ENCODE measurements at places on chromosomes 11 and 22.

- no peak for DNase-seq
Observed at GRCh38 chr11:113577356-113578032, 102.3 kb upstream of the DRD2 start.

DNA sequence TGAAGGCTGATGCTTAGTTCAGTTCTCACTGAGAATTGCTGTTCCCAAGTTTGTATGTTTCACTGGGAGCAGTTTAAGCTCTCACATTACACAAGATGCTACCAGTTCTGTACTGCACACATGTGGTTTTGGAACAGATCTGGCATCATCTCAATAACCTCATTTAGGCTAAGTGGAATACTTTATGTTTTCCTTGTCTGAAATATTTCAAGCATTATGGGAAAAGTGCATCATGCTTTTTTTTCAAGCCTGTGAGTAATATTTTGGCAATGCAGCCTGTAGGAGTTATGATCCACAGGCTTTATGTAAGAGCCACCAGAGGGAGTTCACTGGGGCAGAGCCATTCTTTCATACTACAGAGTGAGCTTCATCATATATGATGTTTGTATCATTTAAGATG is 141.5 kb downstream of the OR4C45 start:
- no peak for DNase-seq

DNA sequence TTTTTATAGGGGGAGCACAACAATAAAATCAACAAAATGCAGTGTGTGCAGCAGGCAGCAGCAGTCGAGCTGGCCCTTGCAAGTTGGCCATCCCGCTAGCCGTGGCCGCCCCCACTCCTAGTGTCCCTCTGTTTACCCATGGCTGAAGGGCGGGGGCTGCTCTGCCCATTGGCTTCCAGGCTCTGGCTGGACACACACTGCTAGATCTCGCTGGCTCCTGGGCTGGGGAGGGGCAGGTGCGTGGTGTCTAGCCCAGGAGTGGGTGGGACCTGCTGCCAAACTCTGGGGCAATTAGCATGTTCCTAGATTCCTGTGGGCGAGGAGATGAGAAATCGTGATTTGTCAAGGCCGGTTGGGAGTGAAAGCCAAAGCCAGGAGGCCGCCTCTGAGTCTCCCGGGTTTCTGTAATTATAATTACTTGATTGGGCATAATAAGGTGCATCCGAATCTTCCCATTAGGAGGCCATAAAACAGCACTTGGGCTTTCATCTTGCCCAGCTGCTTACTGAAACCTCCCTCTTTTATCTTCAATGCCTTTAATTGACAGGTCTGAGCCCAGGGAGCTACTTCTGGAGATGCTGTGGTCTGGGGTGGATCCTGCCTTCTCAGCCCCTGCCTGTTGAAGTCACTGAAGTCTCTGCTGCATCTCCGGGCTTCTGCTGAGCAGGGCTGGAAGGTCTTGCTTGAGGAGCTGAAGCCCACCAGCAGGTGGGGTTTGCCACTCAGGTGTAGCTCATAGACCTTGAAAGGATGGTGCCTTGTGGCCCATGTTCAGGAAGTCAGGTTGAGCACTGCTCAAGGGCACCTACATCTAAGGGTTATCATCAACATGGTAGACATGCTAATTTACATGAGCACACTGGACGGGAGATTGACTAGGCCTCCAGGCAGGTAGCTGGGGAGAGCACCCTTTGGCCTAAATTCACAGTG is 44.5 kb upstream of the DKK3 start:
- DNase-seq, result no peak

GRCh38 chr22:44479662-44480061 is 18.4 kb downstream of the RTL6 start:
- DNase-seq, result no peak

GRCh38 chr11:108752297-108752751 is 87.5 kb downstream of the DDX10 start:
- DNase-seq, result no peak

DNA sequence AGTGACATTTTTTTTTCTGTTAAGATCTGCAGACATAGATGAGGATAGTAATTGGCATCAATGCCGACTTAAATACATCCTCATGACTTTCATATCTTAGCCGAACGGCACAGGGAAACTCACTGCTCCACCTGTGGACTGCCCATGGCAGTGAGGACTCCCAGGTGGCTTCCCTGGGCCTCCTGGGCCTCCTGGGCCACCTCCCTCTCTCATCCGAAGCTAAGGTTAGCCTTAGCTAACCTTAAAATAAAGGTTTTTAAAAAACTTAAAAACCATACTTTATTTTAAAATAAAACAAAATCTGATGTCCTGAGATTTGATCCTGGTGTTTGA is 38.1 kb upstream of the TSKU start:
- no peak for DNase-seq
